ENCODE measurements at places on chromosomes 4 and X.

- no peak for DNase-seq
These were observed 394.0 kb upstream of the TEX13C start for GRCh38 chrX:124925681-124926080.

DNA sequence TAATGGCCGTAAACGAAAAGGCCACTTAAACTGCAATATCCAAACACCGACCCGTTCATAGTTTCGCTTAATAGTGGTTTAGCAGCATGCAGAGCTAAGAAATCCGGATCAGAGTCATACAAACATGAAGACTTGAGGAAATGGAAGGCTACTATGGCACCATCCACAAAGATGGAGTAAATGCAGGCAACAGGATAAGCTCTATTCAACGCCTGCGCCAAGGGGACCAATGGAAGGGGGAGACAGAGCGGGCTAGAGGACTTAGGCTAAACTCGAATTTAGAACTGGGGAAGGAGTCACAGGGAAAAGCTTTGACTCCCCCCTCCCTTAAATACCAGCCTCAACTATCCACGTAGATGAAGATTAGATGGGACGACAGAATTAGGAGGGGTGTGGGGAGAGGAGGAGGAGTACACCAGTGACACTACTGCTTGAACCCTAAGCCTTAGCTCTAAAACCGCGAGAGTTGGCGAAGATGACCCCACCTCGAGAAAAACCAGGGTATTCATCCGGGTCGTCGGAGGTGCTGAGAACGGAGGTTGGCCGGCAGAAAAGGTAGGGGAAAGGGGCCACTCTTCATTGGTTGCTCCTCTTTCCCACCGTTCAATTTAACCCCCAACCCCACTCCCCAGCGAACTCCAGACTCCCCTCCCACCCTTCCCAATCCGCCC, 3.5 kb downstream of the HUWE1 start:
- DNase-seq, result no peak

DNA sequence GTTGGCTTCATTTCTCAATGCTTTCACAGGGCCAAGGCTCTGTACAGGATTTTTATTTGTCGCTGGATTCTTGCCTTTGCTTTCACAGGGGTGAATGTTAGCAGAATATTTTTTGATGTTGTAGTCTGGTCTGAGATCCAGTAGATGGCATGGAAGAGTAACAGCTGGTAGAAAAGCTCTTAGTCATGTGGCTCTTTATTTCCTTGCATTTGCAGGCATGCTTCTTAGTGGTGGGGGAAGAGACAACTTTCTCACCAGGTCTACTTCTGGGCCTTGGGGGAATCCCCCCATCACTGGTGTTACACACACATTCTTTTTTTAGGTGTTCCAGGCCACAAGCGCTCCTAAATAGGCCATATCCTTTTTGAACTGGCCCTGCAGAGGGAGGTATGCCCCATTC, 58.2 kb upstream of the DKK2 start:
- DNase-seq, result no peak

- DNase-seq, result no peak
These were observed 50.0 kb downstream of the SLC7A11 start for GRCh38 chr4:138192113-138192512.

DNA sequence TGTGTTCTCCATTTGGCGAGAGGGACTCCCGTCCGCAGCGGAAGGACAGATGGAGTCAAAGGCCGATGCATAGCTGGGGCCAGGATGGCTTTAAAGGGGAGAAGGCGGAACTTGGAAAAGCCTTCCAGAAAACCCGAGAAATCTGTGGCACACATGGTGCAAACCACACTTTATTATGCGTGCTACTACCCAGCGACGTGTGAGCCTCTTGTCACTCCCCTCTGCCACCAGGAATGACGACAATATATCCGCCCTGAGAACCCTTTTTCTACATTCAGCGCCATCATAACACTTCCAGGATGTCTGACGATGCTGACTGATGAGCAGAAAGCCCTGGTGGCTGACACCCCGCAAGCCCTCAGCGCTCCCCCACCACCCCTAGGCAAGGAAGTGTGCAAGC, 689 bp upstream of the DCHS2 start:
- no peak for DNase-seq

DNA sequence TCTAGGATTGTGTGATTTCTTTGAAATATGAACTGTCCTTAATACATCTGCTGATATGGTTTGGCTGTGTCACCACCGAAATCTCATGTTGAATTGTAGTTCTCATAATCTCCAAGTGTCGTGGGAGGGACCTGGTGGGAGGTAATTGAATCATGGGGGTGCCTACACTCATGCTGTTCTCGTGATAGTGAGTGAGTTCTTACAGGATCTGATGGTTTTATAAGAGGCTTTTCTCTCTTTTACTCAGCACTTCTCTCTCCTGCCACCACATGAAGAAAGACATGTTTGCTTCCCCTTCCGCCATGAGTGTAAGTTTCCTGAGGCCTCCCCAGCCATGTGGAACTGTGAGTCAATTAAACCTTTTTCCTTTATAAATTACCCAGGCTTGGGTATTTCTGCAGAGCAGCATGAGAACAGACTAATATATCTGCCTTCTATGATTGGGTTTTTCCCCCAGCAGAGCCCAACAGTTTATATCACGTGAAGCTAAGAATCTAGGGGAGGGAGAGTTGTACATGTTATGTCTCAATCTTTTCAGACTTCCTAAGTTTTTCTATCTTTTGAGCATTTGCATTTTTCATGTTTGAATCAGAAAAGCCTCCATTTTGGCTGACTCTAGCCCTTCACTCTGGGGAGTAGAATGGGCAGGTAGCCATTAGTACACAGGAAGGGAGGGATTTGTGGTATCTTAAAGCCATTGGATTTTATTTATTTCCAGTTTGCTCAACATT, 58.9 kb downstream of the PLAC1 start:
- DNase-seq, result no peak

DNA sequence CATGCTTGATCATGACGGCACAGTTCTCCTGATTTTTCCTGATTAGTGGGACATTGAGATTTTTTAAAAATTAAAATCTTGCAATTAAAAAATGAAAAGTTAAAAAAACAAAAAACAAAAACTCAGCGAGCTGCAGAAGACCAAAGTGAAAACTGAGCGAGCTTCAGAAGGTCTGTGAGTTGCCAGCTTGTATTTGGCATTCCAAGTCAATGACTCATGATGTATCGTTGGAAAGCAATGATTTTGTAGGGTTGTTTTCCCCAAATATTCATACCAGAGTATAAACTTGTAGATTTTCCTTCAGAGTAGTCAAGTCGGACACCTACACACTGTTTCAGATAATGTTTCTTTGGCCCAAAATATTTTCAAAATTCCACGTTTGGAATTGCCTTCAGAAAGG, 76.9 kb downstream of the LRRC66 start:
- DNase-seq, result no peak

DNA sequence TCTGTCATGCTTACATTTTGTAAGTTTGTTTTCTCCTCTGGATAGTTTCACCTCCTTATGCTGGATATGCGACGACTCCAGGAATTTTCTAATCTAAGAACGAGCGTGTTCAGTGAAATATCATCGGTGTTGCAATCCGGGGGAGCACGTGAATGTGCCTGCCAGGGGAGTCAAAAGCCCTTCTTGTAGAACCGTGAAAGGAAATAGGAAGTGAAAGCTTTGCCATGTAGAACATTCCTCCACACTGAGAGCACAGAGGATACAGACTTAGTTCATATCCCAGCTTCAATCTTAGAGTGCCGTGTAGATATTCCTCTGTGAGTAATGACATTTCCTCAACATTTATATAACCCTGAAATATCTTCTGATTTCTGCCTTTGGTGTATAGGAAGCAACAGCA, 121.2 kb downstream of the VEGFC start:
- DNase-seq, result no peak

DNA sequence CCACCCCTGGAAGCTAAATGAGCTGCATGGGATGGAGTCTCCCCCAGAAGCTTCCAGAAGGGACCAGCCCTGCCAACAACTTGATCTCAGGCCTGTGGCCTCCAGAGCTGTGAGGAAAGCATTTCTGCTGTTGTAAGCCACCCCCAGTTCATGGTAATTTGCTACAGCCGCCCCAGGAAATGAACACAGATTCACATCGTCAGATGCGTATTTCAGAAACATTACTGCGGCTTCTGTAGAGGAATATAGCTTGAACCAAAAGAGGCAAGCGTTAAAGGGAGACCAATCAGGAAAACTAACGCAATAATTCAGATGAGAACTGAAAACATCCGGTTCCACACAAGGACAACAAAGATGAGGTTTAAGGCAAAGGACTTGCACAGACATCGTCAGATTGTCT, 128.4 kb upstream of the TBL1X start:
- no peak for DNase-seq

DNA sequence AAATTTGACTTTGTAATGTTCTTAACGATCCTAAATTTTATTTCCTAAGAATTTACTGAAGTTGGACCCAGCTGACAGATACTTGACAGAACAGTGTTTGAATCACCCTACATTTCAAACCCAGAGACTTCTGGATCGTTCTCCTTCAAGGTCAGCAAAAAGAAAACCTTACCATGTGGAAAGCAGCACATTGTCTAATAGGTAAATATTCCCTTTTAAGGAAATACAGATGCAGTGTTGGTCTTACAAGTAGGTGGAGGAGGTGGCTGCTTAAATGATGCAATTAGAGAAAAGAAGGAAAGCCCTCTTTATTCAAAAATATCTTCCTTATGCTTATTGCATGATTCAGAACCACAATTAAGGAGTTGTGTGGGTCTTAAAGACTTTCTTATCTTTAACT, 73.5 kb downstream of the RS1 start:
- DNase-seq, result no peak

DNA sequence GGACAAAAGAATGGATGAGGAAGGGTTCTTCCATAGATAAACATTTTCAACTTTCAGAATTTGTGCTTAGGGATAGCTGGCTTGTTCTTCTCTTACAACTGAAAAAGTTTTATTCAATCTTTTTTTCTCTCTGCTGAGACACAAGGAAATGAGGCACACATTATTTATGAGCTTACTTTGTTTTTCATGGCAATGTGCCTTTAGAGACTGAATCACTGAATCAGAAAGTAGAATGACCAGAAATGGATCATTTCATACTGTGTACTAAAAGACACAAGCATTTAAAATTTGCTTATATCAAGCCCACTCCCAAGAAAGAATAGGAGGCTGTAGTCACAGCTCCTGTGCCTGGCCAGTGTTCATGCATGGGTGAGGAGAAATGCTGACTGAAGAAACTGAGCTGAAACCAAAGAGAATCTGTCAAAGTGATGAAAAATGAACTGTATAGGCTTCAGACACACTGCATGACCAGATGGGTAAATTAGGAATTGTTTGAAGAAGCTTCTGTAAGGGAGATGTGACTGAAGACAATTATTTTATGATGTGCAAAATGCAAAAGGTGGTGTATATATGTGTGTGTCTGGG, 413.8 kb downstream of the RAPGEF2 start:
- DNase-seq, result no peak

DNA sequence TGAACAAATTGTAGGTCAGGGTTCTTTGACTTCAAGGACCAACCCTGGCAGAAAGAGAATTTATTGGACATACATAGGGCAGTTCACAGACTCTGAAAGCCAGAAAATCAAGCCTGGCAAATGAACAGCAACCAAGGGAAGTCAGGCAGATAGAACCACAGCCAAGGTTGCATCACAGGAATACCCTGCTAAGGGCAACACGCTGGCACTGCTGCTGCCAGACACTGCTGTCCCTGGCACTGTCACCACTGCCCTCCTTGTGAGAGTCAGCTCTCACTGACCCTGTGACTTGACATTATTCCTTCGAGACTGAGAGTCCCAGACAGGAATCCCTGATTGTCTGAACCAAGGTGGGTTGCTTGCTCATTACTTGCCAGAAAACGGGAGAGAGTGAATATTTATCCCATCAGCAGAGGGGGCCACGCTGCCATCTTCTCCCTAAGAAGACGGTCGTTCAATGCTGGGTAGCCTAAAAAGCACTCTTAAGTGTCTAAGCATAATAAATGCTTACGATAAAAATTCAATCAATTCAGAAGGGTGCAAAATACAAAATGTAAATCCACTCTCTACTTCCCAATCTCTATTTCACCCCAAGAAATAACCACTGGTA, 23.2 kb upstream of the PTTG2 start:
- DNase-seq, result no peak

- DNase-seq, result no peak
These were observed 32.9 kb downstream of the SETD7 start for GRCh38 chr4:139523076-139523475.

DNA sequence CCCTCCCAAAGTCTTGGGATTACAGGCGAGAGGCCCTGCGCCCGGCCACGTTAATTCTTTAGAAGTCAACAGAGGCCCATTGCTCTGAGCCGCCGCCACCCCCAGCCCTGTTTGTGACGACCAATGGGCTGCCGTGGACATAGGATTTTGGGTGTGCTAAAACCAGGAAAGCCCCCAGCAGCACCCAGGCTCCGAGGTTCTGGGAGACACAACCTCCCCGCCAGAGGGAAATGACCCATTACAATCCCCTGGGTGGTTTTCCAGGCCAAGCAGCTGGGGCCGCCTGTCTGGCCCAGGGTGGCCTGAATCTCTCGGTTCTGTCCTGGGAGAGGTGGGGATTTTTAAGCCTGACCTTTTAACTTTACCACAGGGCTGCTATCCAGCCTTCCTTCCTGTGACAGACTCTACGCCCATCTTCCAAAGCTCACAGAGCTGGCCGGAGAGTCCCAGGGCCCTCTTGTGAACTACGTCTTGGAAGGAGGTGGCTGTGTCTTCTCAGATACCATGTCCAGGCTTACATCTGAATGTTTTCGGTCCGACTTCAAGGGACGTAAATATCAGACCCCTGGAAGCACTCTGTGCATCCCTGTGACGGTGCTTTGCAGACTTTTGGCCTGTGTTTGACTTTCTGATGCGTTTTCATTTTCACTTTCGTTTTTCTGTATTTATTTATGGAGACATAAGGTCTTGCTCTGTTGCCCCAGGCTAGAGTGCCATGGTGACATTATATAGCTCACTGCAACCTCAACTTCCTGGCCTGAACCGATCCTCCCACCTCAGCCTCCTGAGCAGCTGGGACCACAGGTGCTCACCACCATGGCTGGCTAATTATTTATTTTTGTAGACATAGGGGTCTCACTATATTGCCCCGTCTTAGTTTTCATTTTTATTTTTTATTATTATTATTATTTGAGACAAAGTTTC, 36.0 kb downstream of the P2RY8 start:
- DNase-seq, result no peak

DNA sequence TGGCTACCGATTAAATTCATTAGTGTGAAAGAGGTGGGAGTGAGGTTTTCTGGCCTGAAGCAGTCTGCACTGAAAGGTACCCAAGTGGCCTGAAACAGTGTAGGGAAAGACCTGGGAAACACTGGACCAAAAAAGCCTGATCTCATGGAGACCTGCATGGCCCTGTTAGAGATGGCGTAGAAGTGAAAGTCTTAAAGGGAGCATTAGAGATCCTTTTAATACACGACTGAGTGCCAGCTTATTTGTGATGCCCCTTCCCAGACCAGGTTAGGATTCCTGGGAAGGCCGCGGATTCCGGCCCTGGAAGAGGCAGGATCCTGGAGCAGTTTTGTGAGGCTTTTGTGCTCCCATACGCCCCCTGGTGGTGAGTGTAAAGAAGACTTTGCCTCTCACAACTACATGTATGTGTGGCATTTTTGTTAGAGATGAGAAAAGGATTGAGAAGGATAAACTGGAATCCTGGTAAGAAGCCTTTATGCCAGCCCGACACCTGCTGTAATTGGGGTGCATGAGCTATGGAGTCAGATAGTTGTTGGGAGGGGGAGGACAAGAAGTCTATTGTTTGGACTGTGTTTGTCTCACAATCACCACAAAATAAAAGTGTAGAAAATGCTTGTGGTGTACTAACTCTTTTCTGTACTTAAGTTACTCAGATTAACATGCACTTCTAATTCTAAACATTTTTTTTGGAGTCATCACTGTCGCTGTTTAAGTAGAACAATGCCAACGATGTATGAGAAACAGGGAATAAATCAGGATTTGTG, 54.0 kb downstream of the JADE1 start:
- peak; percentile 30 for DNase-seq
